ENCODE measurements at places on chromosomes 7 and 10. TPM values are rescaled to one million over a fixed set of nuclear protein-coding genes. Genes with fewer than 3 reads are reported as not detected.

The HOXA4 gene
- total RNA-seq = 2.0 TPM

The CALD1 gene
- 66.8 TPM for total RNA-seq

The LRRC18 gene
- total RNA-seq = not detected

The FKBP6 gene
- not detected for total RNA-seq

The TFEC gene
- total RNA-seq = 0.12 TPM

The SEC31B gene
- 30.9 TPM for total RNA-seq

The DNAJC12 gene
- 4.3 TPM for total RNA-seq

The PRTFDC1 gene
- not detected for total RNA-seq

The SOSTDC1 gene
- total RNA-seq = 0.20 TPM

The NKX6-2 gene
- total RNA-seq = not detected

The C10orf62 gene
- 0.32 TPM for total RNA-seq

The DNAH11 gene
- 0.39 TPM for total RNA-seq

The NPSR1 gene
- not detected for total RNA-seq

The WNT16 gene
- 152 TPM for total RNA-seq

The IFIT2 gene
- 1.0 TPM for total RNA-seq

The MTG1 gene
- 23.1 TPM for total RNA-seq

The CHCHD2 gene
- total RNA-seq = 510 TPM

The STEAP1 gene
- 18.8 TPM for total RNA-seq

The UTF1 gene
- not detected for total RNA-seq

The PAX4 gene
- total RNA-seq = not detected

The CLRN3 gene
- 0.39 TPM for total RNA-seq

The GIMAP5 gene
- 0.57 TPM for total RNA-seq

The KLF14 gene
- 0.93 TPM for total RNA-seq

The SPDYE2 gene
- total RNA-seq = not detected
